ENCODE measurements at places on chromosomes 16 and 17.

GRCh38 chr16:8963010-8963820 lies 491 bp downstream of the USP7 start:
- no peak for DNase-seq

DNA sequence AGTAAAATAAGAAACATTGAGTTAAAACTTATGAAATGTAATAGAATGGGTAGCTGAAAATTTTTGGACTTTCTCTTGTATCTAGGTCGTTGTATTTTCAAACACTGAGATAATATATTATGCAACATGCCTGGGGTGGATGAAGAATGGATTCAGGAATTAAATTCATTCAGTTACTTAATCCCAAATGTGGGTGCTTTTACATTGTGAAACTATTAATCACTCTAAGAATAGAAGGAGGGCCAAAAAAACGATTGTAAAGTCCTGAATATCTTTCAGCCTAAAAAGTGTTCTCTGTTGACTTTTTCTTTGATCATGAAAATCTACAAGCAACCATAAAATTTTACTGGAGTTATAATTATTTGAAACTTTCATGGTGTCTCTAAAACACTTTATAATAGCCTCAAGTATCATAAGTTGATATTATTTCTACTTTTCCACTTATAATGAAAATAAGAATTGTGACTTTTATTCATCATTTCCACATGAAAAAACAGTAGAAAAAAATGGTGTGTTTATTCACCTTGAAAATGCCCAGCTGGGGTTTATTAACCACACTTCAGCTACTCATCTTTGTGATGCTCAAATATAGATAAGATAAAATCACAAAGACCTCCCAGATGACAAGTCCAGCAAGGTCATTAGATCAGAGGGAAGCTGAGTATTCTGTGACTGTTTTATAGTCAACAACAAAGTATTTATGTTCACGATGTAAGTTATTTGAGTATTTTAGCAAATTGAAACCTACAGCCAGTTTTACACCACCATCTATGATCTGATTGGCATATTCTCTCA lies 619.9 kb upstream of the SOX9 start:
- no peak for DNase-seq

GRCh38 chr17:75447951-75448856 lies 8.2 kb upstream of the TMEM94 start:
- DNase-seq: no peak

- no peak for DNase-seq
Observed at GRCh38 chr17:57761887-57762286, 16.8 kb upstream of the CCDC182 start.

DNA sequence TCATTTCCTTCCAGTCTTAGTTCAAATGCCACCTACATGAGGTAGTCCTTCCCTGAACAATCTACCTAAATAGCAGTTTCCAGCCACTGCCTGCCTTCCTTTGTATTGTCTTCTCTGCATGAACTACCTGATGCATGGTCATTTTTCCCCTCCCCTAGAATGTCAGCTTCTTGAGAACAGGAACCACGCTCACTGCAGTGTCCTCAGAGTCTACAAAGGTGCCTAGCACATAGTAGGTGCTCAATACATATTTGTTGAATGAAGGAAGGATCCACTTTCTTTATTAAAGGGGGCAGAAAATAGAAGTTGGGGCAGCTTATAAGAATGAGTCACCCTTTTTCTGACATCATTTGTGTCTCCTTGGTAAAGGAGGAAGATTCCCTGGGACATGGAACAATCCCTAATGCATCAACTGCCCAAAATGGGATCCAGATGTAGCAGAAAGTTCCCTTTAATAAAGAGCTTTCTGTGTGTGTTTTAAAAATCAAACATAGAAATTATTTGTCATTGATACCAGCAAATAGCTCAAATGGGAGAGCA lies 4.4 kb upstream of the CYLD start:
- DNase-seq: no peak

DNA sequence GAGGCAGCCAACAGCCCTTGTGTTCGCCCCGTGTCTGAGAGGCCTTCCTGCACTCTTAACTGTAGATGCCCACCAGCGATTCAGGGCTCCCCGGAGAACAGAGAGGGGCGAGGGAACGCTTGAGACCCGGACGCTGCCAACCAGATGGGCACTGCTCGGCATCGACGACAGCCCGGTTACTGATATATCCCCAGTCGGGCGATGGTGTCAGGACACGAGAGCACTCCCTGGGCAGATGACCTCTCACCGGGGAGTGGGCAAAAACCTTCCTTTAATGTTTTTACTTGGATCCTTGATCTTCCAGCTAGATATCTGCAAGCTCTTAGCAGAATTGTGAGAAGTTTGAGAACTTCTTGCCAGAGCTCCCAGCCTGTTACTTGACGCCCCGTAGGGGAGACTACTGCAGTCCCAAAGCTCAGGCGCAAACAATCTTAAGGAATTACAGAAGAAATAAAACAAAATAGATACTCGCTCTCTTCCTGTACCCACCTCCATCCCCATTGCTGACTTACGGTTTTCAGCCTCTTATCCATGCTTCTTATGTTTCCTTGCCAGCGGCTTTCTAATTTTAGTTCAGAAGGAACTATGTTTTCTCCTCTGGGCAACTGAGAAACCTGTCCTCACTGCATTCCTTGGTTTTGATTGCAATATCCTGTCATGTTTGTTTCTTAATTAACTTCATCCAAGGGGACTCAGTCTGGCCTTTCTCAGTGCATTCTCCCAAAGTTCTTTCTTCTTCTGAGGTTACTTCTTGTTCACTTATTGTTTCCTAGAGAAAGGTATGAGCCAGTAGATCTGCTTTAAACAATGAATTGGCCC lies 845 bp downstream of the SP2 start:
- DNase-seq: peak; percentile 18

GRCh38 chr17:56592487-56593085 lies 913 bp upstream of the NOG start:
- DNase-seq: no peak

DNA sequence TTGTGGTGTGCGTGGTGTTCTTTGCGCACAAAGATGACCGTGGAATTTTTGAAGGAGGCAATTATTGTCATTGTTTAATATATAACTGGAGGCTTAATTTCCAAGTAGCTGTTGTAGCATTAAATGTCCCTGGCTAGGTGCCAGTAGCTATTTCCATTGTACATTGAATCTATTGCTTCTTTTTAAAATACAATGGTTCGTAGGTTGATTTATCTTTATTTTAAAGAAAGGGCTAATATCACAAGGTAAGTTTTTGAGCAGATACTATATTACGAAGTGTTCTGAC lies 127.1 kb downstream of the RPTOR start:
- DNase-seq: no peak

GRCh38 chr17:81828656-81829055 lies 4.4 kb downstream of the MCRIP1 start:
- DNase-seq: no peak

- DNase-seq: no peak
Observed at GRCh38 chr17:75937652-75938051, 3.2 kb downstream of the FBF1 start.

- no peak for DNase-seq
Observed at GRCh38 chr17:48559840-48560817, 15.2 kb upstream of the HOXB2 start.

DNA sequence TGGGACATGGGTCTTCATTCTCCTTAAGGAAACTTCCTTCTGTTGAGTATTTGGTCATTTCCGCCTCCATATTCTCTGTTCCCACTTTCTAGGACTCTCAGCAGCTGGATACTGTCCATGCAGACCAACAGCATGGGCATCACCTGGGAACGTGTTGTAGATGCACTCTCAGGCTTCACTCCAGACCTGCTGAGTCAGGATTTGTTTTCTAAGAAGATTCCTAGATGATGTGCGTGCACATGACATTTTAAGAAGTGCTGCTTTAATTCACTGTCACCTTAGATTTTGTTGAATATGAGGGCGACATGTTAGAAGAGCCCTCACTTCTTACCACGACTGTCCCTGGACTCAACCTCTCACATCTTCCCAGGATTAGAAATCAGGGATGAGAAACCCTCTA lies 10.0 kb upstream of the SDK2 start:
- no peak for DNase-seq

DNA sequence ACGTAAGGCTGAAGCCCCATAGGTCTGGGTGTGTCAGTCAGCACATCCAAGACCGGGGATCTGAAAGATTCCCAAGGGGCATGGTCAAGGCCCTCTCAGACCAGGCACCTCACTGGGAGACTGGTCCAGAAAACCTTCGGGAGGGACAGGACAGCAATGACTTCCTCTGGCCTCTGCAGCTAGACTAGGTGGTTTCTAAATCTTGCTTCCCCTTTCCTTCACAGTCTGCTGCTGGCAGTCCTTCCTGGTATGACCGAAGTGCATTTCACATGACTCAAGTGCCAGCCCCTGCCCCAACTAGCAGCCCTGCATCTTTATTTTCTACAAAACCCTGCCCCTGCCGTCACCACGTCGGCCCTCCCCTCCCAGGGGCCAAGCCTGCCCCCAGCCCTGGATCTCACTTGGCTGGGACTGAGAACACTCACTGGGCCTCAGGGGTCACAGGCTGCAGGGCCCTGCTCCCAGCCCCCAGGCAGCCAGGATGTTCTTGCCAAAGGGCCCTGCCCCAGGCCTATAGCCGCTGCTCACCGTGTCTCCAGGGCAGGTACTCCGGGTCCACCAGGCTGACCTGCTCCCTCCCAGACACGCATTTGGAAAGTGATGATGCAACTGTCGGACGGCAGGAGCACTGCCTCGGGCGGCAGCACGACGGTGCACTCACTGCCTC lies 18.3 kb downstream of the POLR3K start:
- no peak for DNase-seq

DNA sequence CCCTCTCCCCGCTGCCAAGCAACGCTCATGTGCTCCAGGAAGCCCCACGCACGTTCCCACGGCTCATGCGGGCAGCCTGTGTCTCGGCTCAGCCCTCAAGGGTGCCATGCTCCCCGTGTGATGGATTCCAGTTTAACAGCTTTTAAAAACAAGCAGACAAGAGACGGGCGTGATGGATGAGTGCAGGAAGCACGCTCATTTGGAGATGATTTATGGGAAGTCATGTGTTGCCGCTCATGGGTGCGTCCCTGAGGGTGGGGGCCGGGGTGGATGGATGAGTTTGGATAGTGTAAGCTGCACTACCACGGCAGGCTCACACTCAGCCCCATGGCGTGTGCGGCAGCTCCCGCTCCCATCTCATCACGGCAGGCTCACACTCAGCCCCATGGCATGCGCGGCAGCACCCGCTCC lies 132.8 kb downstream of the RBFOX3 start:
- no peak for DNase-seq

GRCh38 chr16:65121870-65122723 lies at the start of gene CDH11:
Gene CDH11 (minus strand): TSS chr16:65122063. CDS start chr16:65004869, 117,194 bp downstream.
- DNase-seq: peak; percentile 85

DNA sequence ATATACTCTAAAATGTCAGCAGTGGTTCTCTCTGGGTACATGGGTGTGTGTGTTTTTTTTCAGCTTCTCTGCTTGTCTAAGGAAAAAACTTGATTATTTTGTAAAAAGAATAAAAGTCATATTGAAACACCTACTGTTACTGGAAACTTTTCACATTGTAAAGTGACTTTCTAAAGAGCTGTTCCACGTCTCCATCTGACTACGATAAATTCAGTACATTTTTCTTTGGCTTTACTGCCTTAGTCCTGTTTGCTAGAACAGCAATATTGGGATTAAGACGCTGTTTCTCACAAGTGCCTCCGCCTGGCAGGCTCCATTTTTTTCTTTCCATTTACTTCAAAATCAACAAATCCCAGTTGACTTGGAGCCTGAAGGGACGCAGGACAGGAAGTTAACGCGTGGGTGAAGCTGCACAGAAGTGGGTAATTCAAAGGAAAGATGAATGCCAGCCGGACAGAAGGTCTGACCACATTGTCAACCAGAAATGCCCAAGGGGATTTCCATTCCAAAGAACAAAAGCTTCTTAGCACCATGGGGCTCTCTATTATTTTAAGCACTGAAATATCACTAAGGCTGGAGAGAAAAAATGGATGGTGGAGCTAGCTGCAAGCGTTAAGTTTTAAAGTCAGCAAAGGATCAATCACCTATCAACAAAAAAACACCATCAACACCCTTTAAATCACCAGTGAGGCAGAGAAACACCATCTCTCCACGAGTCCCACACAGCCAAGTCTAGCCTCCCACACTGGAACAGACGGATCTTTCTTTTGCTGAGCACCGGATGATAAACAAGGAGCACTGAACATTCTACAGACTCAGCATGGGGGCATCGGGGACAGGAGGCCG lies 8.4 kb downstream of the GLOD4 start:
- DNase-seq: no peak

GRCh38 chr17:61755668-61756067 lies 107.7 kb downstream of the BRIP1 start:
- no peak for DNase-seq

DNA sequence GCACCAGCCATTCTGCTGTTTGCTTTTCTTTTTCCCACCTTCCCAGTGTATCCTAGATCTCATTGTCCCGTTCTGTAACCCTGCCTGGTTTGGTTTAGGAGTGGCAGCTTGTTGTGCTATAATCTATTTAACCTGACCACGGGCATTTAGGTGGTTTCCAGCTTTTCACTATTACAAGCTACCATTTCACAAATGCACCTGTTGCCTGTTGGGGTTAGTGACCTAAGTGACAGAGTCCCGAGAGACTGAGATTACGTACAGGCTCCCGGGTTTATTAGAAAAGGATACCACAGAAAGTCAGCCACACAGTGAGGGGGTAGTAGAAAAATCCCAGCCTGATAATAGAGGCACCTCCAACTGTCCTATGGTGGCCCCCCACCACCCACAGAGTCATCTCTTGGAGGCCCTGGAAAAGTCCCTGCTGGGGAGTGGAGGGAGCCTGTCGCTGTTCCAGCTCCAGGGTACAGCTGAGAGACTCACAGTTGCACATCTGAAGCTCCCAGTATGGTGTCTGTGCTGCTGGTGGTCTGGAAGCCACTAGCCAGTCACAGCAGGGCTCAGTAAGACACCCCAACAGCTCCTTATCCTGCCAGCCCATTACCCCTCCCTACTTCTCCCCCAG lies 21.2 kb downstream of the CLEC16A start:
- DNase-seq: no peak

GRCh38 chr17:14510136-14510535 lies 209.3 kb downstream of the HS3ST3B1 start:
- DNase-seq: no peak

- DNase-seq: no peak
Observed at GRCh38 chr17:81330884-81331245, 35.8 kb upstream of the SLC38A10 start.

DNA sequence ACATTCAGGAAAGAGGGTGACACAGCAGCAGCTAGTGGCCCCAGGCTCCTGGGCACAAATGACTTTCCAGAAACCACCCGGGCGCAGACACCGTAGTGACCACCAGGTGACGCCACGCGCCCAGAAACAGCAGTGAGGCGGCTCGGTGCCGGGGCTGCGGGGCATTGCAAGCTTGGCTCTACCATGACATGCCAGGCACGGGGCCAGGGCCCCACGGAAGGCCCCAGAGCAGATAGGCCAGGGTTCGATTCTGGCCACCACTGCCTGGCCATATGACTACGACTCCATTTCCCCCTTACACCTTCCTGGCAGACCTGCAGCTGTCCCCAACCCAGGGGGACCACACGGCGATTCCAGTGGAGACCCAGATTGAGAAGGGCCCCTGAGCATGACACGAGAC lies 6.7 kb downstream of the RHBDF1 start:
- no peak for DNase-seq

All from ascending aorta (tissue), 2 donors.